ENCODE measurements at places on chromosomes 1 and 21. TPM values are rescaled to one million over a fixed set of nuclear protein-coding genes. Genes with fewer than 3 reads are reported as not detected.

- H3K4me3 ChIP-seq: no peak overlapping the region
- no peaks in the 10 kb centered on the region for H3K27me3 ChIP-seq
- H3K4me1 ChIP-seq: no peaks in the 10 kb centered on the region
- peak overlapping the region; percentile 28 for H3K27ac ChIP-seq
Observed at GRCh38 chr1:61708953-61709907, 15.7 kb downstream of the TM2D1 start.

- no peaks in the 10 kb centered on the region for H3K27me3 ChIP-seq
- peak overlapping the region; percentile 65 for H3K27ac ChIP-seq
- no peak overlapping the region for H3K4me3 ChIP-seq
- peaks cover 18% of the 10 kb centered on the region for H3K4me1 ChIP-seq
- DNase-seq: no peak
- peaks cover 48% of the 10 kb centered on the region for H3K36me3 ChIP-seq
Observed at GRCh38 chr1:27406362-27406680, 13.9 kb downstream of the GPR3 start.

DNA sequence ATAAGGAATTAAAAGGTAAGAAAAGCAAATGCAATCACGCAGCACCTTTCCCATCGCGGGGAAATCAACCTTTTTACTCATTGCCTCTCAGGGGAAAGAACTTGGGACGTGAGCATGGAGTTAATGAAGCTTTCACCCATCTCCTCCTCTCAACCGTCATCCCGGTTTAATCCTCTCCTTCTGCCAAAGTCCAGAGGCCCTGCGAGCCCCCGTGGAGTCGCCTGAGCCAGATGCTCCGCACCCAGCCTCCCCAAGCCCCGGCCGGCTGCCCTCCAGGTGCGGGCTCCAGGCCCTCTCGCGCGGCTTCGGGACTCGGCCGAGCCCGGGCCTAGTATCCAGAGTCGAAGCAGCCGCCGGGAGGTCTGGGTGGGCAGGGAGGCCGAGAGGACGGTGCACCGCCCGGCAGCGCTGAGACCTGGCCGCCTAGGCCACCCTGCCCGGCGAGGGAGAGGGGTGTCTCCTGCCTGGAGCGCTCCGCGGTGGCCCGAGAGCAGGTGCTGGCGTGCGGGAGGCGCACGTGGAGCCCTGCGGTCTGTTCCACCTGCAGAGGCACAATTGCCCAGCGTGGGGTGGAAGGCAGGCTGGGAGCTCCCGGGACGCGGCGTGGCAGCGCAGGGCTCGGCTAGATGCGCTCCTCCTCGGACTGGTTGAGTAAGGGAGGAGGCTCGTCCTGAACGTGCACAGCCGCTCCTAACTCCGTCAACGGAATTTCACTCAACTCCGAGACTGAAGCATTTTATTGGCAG is 218.5 kb downstream of the SDCCAG8 start:
- H3K4me3 ChIP-seq: no peak overlapping the region
- H3K27ac ChIP-seq: no peak overlapping the region
- H3K4me1 ChIP-seq: no peaks in the 10 kb centered on the region
- H3K27me3 ChIP-seq: no peaks in the 10 kb centered on the region
- H3K36me3 ChIP-seq: peaks cover 4% of the 10 kb centered on the region
- no peak for DNase-seq

DNA sequence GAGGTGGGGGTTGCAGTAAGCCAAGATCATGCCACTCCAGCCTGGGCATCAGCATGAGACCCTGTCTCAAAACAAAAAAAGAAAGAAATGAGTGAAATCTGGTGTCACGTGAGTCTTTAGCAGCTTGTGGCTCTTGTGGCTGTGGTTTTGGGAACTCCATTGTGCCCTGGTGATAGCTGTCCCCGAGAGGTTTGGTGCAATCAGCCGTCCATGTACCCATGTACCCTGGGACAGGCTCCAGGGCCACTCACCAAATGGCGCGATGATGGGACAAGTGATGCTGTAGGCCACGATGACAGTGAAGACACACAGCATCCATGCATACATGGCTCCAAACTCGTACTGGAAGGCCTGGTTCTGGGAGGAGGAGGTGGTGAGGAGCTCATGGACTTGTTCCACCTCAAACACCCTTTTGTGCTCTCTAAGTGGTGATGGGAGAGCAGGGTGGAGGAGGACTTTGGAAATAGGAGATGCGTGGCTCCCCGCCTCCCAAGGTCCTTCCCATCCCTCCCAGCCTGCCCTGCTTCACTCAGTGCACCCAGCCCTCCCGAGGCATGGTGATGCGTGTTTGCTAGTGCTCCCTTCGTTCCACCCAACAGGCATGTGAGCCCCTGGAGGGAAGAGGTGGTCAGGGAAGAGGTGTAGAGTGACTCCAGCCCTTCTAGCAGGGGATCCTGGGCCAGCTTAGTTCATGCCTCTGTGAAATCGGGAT is 29.6 kb downstream of the TMEM63A start:
- no peak overlapping the region for H3K4me3 ChIP-seq
- no peaks in the 10 kb centered on the region for H3K27me3 ChIP-seq

Gene MYOM3
- total RNA-seq: 1.2 TPM

GRCh38 chr1:86176226-86176625 is 19.7 kb upstream of the COL24A1 start:
- no peak for DNase-seq
- no peak overlapping the region for H3K4me3 ChIP-seq
- H3K4me1 ChIP-seq: no peaks in the 10 kb centered on the region
- H3K36me3 ChIP-seq: no peaks in the 10 kb centered on the region
- no peaks in the 10 kb centered on the region for H3K27me3 ChIP-seq

Gene TUT4
- 36.2 TPM for total RNA-seq

Gene PADI2
- 0.21 TPM for total RNA-seq

Gene CEP85
- total RNA-seq: 5.0 TPM

DNA sequence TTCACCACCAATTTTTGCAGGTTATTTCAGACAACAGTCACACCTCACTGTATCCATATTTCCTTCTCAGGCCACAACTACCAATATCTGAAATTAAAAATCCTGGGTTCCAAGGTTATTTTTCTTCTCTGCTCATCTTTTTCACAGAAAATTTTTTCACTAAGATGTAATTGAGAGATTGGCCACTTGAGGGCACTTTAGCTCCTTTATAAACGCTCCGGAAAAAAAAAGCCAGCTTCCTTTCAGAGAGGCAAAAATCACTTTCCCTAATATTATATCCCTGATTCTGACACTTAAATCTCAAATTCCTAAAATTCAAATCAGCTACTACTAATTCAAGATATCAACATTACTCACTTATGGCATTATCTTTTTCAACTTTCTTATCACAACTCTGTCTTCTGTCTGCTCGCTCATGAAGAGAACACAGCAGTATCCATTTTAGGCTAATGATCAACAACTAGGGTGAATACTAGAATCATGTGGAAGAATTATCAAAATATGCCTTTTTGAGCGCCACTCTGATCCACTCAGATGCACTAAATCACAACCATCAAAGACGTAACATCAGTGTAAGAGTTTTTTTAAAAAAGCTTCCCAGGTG is 101.4 kb upstream of the RGS1 start:
- H3K4me1 ChIP-seq: no peaks in the 10 kb centered on the region
- no peaks in the 10 kb centered on the region for H3K27me3 ChIP-seq
- no peak for DNase-seq
- no peaks in the 10 kb centered on the region for H3K36me3 ChIP-seq
- no peak overlapping the region for H3K27ac ChIP-seq

DNA sequence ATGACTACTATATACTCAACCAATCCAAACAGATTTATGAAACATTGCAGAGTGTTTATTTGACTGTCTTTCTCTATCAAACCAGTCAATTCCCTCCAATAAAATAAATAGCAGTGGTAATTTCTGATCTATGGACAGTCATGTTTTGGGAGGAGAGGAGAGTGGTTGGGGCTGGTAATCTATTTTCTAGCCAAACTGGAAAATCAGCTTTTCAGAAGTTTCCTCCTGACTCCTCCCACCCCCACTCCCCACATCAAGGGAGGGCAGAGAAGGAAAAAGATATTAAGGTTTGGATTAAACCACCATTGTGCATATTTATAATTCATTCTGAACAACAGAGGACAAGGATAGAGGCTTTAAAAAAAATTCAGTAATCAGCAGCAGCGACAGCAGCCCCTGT is 69.4 kb upstream of the SOX13 start:
- H3K36me3 ChIP-seq: no peaks in the 10 kb centered on the region
- no peaks in the 10 kb centered on the region for H3K27me3 ChIP-seq
- no peak for DNase-seq
- H3K4me1 ChIP-seq: no peaks in the 10 kb centered on the region
- no peak overlapping the region for H3K4me3 ChIP-seq

GRCh38 chr21:34148419-34148804 is 75.0 kb downstream of the MRPS6 start:
- H3K36me3 ChIP-seq: peaks cover 10% of the 10 kb centered on the region
- H3K4me3 ChIP-seq: no peak overlapping the region
- H3K4me1 ChIP-seq: peaks cover 9% of the 10 kb centered on the region
- H3K27ac ChIP-seq: peak overlapping the region; percentile 49
- DNase-seq: peak; percentile 58

Gene APOBEC4
- not detected for total RNA-seq

GRCh38 chr1:205744403-205744802 is 5.6 kb downstream of the NUCKS1 start:
- no peak overlapping the region for H3K27ac ChIP-seq
- no peaks in the 10 kb centered on the region for H3K36me3 ChIP-seq
- no peaks in the 10 kb centered on the region for H3K27me3 ChIP-seq
- H3K4me3 ChIP-seq: no peak overlapping the region

Gene RABIF
- total RNA-seq: 1.9 TPM

Gene PLEKHA6
- total RNA-seq: 4.9 TPM

GRCh38 chr1:9084906-9085305 is 15.5 kb upstream of the SLC2A5 start:
- H3K4me1 ChIP-seq: peaks cover 9% of the 10 kb centered on the region
- H3K27me3 ChIP-seq: no peaks in the 10 kb centered on the region
- no peak overlapping the region for H3K4me3 ChIP-seq
- no peak overlapping the region for H3K27ac ChIP-seq
- DNase-seq: peak; percentile 41

GRCh38 chr1:4617506-4617905 is 36.9 kb upstream of the AJAP1 start:
- no peaks in the 10 kb centered on the region for H3K27me3 ChIP-seq
- no peak for DNase-seq
- H3K4me1 ChIP-seq: no peaks in the 10 kb centered on the region
- H3K36me3 ChIP-seq: no peaks in the 10 kb centered on the region
- H3K27ac ChIP-seq: no peak overlapping the region

- DNase-seq: no peak
- H3K4me1 ChIP-seq: no peaks in the 10 kb centered on the region
Observed at GRCh38 chr1:147630447-147630846, 39.9 kb downstream of the ACP6 start.

Gene PM20D1
- total RNA-seq: not detected

DNA sequence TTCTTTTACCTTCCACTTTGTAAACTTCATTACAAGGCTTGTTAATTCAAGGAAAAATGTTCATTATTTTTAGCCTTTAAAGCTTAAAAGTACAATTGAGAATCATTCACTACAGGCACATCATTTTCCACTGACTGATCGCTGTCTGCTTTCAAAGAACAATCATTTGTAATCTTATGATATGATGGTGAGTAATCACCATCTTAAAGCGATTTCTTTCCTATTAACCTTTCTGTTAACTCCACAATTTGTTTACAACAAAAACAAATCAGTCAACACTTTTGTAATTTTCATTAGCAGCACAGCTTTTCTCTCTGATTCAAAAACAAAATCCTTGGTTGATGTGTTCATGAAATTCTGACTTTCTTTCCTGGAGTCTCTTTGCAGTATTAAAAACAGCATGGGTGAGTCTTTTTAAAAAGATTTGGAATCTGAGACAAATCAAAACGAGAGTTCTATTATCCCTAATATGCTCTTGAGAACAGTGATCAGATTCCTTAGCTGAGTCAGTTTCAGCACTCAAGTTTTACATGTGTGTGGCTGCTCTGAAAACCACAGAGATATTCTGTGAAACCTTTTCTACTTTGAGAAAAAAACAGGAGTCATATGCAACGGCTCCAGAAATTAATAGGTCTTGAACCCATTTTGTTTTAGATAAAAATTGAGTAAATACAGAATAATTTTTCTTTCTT is 145.8 kb upstream of the TMPRSS15 start:
- H3K27me3 ChIP-seq: no peaks in the 10 kb centered on the region
- H3K4me3 ChIP-seq: no peak overlapping the region
- H3K36me3 ChIP-seq: no peaks in the 10 kb centered on the region
- H3K27ac ChIP-seq: no peak overlapping the region
- H3K4me1 ChIP-seq: no peaks in the 10 kb centered on the region

DNA sequence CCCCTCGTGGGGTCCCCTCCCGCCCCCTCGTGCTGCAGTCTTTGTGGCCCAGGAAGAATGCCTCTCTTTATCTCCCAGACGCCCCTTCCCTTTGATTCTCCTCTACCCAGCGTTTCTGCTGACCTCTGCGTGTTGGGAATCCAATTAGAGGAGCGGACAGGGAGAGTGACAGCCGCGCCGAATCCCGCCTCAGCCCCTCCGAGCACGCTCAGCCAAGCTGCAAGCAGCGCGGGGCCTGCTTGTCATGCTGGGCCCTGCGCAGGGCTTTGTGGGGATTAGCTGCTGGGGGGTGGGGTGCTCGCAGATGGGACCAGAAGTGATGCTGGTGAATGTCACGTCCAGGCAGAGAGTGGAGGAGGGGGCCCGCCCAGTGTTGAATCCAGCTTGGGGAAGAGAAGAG is 91.1 kb downstream of the EPHB2 start:
- H3K27ac ChIP-seq: no peak overlapping the region
- no peaks in the 10 kb centered on the region for H3K27me3 ChIP-seq
- no peak for DNase-seq
- no peak overlapping the region for H3K4me3 ChIP-seq
- H3K4me1 ChIP-seq: no peaks in the 10 kb centered on the region

GRCh38 chr1:48595613-48596012 is 123.6 kb upstream of the SPATA6 start:
- no peaks in the 10 kb centered on the region for H3K27me3 ChIP-seq
- H3K4me3 ChIP-seq: no peak overlapping the region
- no peak overlapping the region for H3K27ac ChIP-seq
- H3K4me1 ChIP-seq: no peaks in the 10 kb centered on the region
- H3K36me3 ChIP-seq: no peaks in the 10 kb centered on the region
- DNase-seq: no peak

Gene RIMKLA
- 2.7 TPM for total RNA-seq

- H3K4me3 ChIP-seq: no peak overlapping the region
- H3K4me1 ChIP-seq: peaks cover 16% of the 10 kb centered on the region
- H3K27ac ChIP-seq: no peak overlapping the region
- H3K36me3 ChIP-seq: peaks cover 1% of the 10 kb centered on the region
- peak; percentile 91 for DNase-seq
Observed at GRCh38 chr1:45014321-45015028, 2.4 kb downstream of the UROD start.

DNA sequence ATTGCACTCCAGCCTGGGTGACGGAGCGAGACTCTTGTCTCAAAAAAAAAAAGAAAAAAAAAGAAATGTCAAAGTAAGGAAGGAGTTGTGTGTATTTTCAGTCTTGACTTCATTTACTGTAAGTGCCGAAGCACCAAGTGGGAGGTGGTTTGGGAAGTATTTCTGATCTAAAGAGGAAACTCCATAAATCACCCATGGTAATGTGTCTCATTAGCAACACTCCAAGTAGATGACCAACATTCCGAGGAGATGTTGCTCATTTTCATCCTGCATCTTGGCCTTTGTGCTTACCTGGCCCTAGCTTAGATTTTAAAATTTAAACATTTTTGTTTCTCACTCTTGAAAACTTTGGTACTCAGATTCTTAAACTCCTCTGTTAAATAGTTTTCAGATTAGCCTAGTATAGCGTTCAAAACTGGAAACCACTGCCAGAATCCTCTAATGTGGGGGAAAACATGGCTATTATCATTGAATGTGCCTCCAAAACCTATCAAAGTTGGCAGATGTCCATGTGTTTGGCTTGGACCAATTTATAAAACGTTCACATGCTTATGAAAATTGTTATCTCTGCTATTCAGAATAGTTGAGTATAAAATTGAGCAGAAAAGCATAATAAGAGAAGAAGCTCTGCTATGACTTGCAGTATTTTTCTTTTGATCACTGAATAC is 110.4 kb downstream of the NFIA start:
- peak overlapping the region; percentile 92 for H3K27ac ChIP-seq
- H3K4me3 ChIP-seq: no peak overlapping the region
- DNase-seq: no peak
- no peaks in the 10 kb centered on the region for H3K27me3 ChIP-seq
- H3K4me1 ChIP-seq: peaks cover 5% of the 10 kb centered on the region
- no peaks in the 10 kb centered on the region for H3K36me3 ChIP-seq

Data from ascending aorta (tissue), 2 donors.